ENCODE measurements at places on chromosomes 6 and 20. TPM values are rescaled to one million over a fixed set of nuclear protein-coding genes. Genes with fewer than 3 reads are reported as not detected.

Gene ZNF334
- 1.3 TPM for total RNA-seq

Gene SIRPA
- total RNA-seq, result 0.05 TPM

Gene SIRPB1
- 2.0 TPM for total RNA-seq

Gene GMPR
- total RNA-seq, result 1.1 TPM

Gene JPH2
- total RNA-seq, result not detected

Gene PGC
- total RNA-seq, result not detected

Gene PTPRT
- not detected for total RNA-seq

Gene MLN
- not detected for total RNA-seq

Gene TNXB
- total RNA-seq, result 5.7 TPM

Gene GPLD1
- total RNA-seq, result 0.18 TPM

Gene HBS1L
- total RNA-seq, result 93.0 TPM

Gene PAX1
- not detected for total RNA-seq

Gene HRH3
- not detected for total RNA-seq

Gene BEND3
- total RNA-seq, result 7.5 TPM

Gene AIF1
- total RNA-seq, result 70.2 TPM

Gene MTG2
- total RNA-seq, result 33.4 TPM

Gene HAO1
- total RNA-seq, result not detected

Gene OPRL1
- 0.70 TPM for total RNA-seq

Gene RIPOR2
- 182 TPM for total RNA-seq

Gene PRRT1
- total RNA-seq, result not detected

Gene NNAT
- total RNA-seq, result not detected

Gene FERMT1
- total RNA-seq, result 0.75 TPM

Gene BTN1A1
- not detected for total RNA-seq

Gene COL10A1
- not detected for total RNA-seq

Gene BEND6
- total RNA-seq, result not detected

Gene MMP24OS
- total RNA-seq, result 29.4 TPM

Gene SNAI1
- 0.52 TPM for total RNA-seq

Gene MUCL3
- not detected for total RNA-seq

Gene SOBP
- total RNA-seq, result 0.14 TPM

Gene MRPS18A
- 37.4 TPM for total RNA-seq

Gene KCNS1
- total RNA-seq, result 0.05 TPM

Gene TFAP2D
- total RNA-seq, result not detected

Gene RGS17
- not detected for total RNA-seq

Gene TMEM170B
- total RNA-seq, result 0.23 TPM

Gene PDE10A
- not detected for total RNA-seq

Gene ASIP
- not detected for total RNA-seq

All from T-helper 2 cell treated with Interferon-gamma antibody and Interleukin-4, amounts not matched to agents 100 ng/mL and 5 ng/mL, for 36 hours (primary cell).